ENCODE measurements at places on chromosomes 6 and 20.

- H3K4me1 ChIP-seq: peaks cover 28% of the 10 kb centered on the region
- peaks cover 19% of the 10 kb centered on the region for H3K36me3 ChIP-seq
- H3K4me3 ChIP-seq: peak within 1 kb of the TSS; percentile 99
Observed at GRCh38 chr20:407953-408842, at the start of gene RBCK1. RBCK1 (plus strand) TSS chr20:408299; CDS start chr20:408758, 459 bp downstream.

GRCh38 chr6:67736161-67736560, 898.9 kb upstream of the ADGRB3 start:
- H3K4me1 ChIP-seq: no peaks in the 10 kb centered on the region
- H3K4me3 ChIP-seq: no peak overlapping the region
- no peak for DNase-seq
- H3K27me3 ChIP-seq: no peaks in the 10 kb centered on the region
- H3K27ac ChIP-seq: no peak overlapping the region
- no peaks in the 10 kb centered on the region for H3K36me3 ChIP-seq

GRCh38 chr6:109770779-109771178, 79.7 kb downstream of the FIG4 start:
- H3K27ac ChIP-seq: no peak overlapping the region
- H3K4me1 ChIP-seq: peaks cover 28% of the 10 kb centered on the region
- no peaks in the 10 kb centered on the region for H3K27me3 ChIP-seq
- H3K4me3 ChIP-seq: no peak overlapping the region
- DNase-seq: no peak

DNA sequence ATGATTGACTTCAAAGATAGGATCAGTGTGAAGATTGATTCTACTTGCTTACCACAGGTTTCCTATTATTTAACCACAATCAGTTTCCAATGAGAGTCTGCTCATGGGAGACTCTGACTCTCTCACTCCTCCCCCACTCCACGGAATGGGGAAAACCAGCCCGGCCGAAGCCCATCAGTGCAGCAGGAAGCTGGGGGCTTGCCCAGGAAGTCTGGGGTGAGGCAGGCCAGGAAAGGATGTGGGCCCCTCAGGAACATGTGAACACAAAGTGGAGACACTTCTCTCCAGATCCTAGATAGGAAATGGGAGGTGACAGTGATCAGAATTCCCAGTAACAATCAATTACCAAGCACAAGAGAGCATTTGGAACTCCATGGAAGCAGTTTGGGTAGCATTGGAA, 144.2 kb downstream of the TTLL2 start:
- H3K27ac ChIP-seq: no peak overlapping the region
- peaks cover 31% of the 10 kb centered on the region for H3K27me3 ChIP-seq
- H3K36me3 ChIP-seq: no peaks in the 10 kb centered on the region
- no peak for DNase-seq
- no peak overlapping the region for H3K4me3 ChIP-seq

DNA sequence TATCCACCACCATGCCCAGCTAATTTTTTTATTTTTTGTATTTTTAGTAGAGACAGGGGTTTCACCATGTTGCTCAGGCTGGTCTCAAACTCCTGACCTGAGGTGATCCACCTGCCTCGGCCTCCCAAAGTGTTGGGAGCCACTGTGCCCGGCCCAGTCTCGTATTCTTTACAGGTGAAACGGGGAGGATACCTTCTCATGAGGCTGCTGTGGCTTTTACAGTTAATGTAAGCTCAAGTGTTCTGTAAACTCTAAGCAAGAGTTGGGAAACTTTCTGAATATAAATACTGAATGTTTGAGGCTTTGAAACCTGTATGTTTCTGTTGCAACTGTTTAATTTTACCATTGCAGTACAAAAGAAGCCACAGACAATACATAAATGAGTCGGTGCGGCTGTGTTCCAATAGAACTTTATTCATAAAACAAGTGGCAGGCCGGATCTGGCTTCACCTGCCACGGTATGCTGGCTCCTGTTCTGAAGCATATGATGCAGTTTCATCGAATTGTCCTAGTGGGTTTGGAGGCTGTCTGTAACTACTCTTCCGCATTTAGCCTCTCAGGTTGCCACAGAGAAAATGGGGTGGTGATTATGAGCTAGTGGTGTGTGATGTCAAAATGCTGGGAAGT, 192.5 kb upstream of the ZFP64 start:
- peaks cover 23% of the 10 kb centered on the region for H3K27me3 ChIP-seq
- no peak overlapping the region for H3K27ac ChIP-seq
- no peak for DNase-seq
- H3K4me3 ChIP-seq: no peak overlapping the region
- no peaks in the 10 kb centered on the region for H3K36me3 ChIP-seq

DNA sequence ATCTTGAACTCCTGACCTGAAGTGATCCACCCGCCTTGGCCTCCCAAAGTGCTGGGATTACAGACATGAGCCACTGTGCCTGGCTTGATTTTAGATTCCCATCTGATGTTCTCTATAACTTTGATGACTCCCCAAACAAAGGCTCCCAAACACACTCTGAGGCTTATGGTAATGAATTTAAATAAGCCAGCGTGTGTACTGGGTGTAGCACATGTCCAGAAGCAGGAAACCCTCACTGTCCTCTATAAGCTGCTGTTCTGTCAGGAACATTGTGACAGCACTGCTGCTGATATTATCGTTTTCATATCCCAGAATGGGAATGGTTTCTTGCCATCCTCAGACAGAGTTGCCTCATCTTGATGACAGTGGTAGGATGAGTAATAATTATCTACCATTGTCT, 54.1 kb upstream of the SALL4 start:
- H3K4me3 ChIP-seq: no peak overlapping the region
- no peaks in the 10 kb centered on the region for H3K36me3 ChIP-seq
- DNase-seq: no peak
- H3K4me1 ChIP-seq: peaks cover 12% of the 10 kb centered on the region
- no peaks in the 10 kb centered on the region for H3K27me3 ChIP-seq

GRCh38 chr20:43458422-43458924, 777 bp downstream of the SRSF6 start:
- no peak for DNase-seq
- no peaks in the 10 kb centered on the region for H3K27me3 ChIP-seq
- peak overlapping the region; percentile 99 for H3K4me3 ChIP-seq
- H3K36me3 ChIP-seq: peaks cover 47% of the 10 kb centered on the region
- H3K27ac ChIP-seq: peak overlapping the region; percentile 89
- peaks cover 9% of the 10 kb centered on the region for H3K4me1 ChIP-seq

GRCh38 chr6:155454471-155454870, 1.2 kb downstream of the NOX3 start:
- DNase-seq: no peak
- no peaks in the 10 kb centered on the region for H3K4me1 ChIP-seq
- H3K36me3 ChIP-seq: no peaks in the 10 kb centered on the region
- no peaks in the 10 kb centered on the region for H3K27me3 ChIP-seq
- H3K27ac ChIP-seq: no peak overlapping the region
- no peak overlapping the region for H3K4me3 ChIP-seq

DNA sequence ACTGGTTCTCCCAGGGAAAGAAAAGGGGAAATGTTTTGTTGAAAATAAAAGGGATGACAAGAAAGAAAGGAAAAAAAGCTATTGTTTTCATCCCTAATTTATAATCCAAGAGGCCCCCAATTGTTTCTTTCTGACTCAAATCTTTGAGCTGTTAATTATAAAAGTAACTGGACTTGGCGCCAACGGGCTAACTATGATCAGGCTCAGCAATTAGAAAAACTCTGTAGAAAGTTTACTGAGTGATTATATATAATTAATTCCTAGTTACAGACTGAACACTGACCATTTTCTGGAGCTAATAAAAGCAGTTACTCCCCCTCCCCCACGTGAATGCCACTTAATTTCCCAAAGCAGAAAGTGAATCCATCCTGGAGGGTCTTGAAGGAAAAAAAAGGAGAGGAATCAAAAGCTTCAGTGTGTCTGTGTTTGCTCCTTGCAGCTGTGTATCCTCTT, 3.2 kb downstream of the ZMYND8 start:
- H3K27ac ChIP-seq: peak overlapping the region; percentile 18
- no peaks in the 10 kb centered on the region for H3K27me3 ChIP-seq
- H3K36me3 ChIP-seq: no peaks in the 10 kb centered on the region
- H3K4me3 ChIP-seq: no peak overlapping the region

GRCh38 chr6:170156448-170157375, 134.2 kb downstream of the DLL1 start:
- H3K4me1 ChIP-seq: peaks cover 4% of the 10 kb centered on the region
- H3K27ac ChIP-seq: no peak overlapping the region
- no peak overlapping the region for H3K4me3 ChIP-seq
- no peak for DNase-seq
- no peaks in the 10 kb centered on the region for H3K36me3 ChIP-seq

GRCh38 chr6:22222469-22222868, 74.4 kb downstream of the PRL start:
- H3K4me1 ChIP-seq: peaks cover 36% of the 10 kb centered on the region
- H3K36me3 ChIP-seq: no peaks in the 10 kb centered on the region
- no peak for DNase-seq
- H3K27me3 ChIP-seq: no peaks in the 10 kb centered on the region

- peak; percentile 97 for DNase-seq
- peaks cover 3% of the 10 kb centered on the region for H3K27me3 ChIP-seq
- H3K27ac ChIP-seq: peak overlapping the region; percentile 51
- peaks cover 26% of the 10 kb centered on the region for H3K4me1 ChIP-seq
- H3K4me3 ChIP-seq: peak overlapping the region; percentile 17
- H3K36me3 ChIP-seq: no peaks in the 10 kb centered on the region
Observed at GRCh38 chr20:44747166-44748004, 1.7 kb downstream of the KCNK15 start.

- peak overlapping the region; percentile 8 for H3K4me3 ChIP-seq
- peak overlapping the region; percentile 88 for H3K27ac ChIP-seq
- DNase-seq: peak; percentile 98
- no peaks in the 10 kb centered on the region for H3K27me3 ChIP-seq
- H3K4me1 ChIP-seq: peaks cover 45% of the 10 kb centered on the region
Observed at GRCh38 chr6:20877008-20877937, 343.0 kb downstream of the CDKAL1 start.

DNA sequence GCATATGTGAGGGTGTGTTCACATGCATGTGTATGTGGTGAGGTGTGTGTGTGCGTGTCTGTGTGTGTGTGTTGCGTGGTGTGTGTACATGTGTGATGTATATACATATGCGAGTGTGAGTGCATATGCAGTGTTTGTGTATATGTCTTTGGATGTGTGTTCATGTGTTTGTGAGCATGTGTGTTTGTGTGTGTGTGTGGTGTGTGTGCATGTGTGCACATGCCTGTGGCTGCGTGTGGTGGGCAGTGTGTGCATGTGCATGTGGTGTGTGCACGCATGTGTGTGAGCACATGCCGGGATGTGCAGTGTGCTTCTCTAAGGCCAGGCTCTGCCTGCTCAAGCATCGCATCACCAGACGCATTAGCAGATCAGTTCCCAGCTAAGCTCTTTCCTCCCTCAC, 5.7 kb downstream of the THBS2 start:
- H3K36me3 ChIP-seq: no peaks in the 10 kb centered on the region
- H3K4me3 ChIP-seq: no peak overlapping the region
- peaks cover 3% of the 10 kb centered on the region for H3K4me1 ChIP-seq
- peaks cover 5% of the 10 kb centered on the region for H3K27me3 ChIP-seq

- no peak overlapping the region for H3K27ac ChIP-seq
- peaks cover 27% of the 10 kb centered on the region for H3K4me1 ChIP-seq
- no peak for DNase-seq
- no peaks in the 10 kb centered on the region for H3K27me3 ChIP-seq
- H3K4me3 ChIP-seq: no peak overlapping the region
Observed at GRCh38 chr6:3330199-3330598, 71.5 kb downstream of the PSMG4 start.

GRCh38 chr6:14149053-14149738, 31.6 kb downstream of the CD83 start:
- H3K4me1 ChIP-seq: no peaks in the 10 kb centered on the region
- DNase-seq: no peak
- H3K36me3 ChIP-seq: no peaks in the 10 kb centered on the region
- no peak overlapping the region for H3K4me3 ChIP-seq
- H3K27me3 ChIP-seq: no peaks in the 10 kb centered on the region

DNA sequence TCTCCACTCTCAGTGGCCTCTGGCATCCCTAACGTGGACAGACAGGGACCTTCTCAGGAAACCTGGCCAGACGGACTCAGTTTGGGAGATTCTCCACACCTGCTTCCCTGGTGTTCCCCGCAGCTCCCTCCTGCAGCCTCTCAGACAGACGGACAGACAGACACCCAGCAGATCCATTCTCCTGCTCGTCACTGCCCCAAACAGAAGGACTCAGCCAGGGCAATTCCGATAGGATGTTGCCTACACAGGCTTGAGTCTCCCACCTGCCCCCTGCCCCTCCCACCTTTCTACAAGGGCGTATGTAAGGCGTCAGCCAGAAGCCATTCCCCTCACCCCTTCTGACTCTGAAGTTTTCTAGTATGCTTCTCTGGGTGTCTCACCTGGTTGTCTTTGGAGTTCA, 428 bp downstream of the CCM2L start:
- no peak overlapping the region for H3K4me3 ChIP-seq
- peaks cover 32% of the 10 kb centered on the region for H3K27me3 ChIP-seq
- no peak for DNase-seq
- H3K27ac ChIP-seq: no peak overlapping the region
- no peaks in the 10 kb centered on the region for H3K36me3 ChIP-seq

GRCh38 chr20:37898233-37899104, 4.5 kb upstream of the VSTM2L start:
- H3K36me3 ChIP-seq: no peaks in the 10 kb centered on the region
- DNase-seq: no peak
- H3K27ac ChIP-seq: no peak overlapping the region
- no peak overlapping the region for H3K4me3 ChIP-seq
- no peaks in the 10 kb centered on the region for H3K4me1 ChIP-seq

DNA sequence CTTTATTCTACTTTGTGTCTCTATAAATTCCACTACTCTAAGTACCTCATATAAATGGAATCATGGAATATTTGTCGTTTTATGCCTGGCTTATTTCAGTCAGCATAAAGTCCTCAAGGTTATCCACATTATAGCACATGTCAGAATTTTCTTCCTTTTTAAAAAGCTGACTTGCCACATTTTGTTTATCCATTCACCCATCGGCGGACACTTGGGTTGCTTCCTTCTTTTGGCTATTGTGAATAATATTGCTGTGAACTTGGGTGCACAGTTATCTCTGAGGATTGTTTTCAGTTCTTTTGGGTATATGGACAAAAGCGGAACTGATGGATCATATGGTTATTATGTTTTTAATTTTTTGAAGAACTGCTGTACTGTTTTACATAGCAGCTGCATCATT, 39.1 kb upstream of the ME1 start:
- H3K36me3 ChIP-seq: no peaks in the 10 kb centered on the region
- H3K4me1 ChIP-seq: peaks cover 9% of the 10 kb centered on the region
- H3K4me3 ChIP-seq: no peak overlapping the region
- H3K27ac ChIP-seq: no peak overlapping the region
- no peak for DNase-seq
- H3K27me3 ChIP-seq: no peaks in the 10 kb centered on the region

GRCh38 chr6:148240461-148240840, 102.2 kb upstream of the SASH1 start:
- no peak overlapping the region for H3K4me3 ChIP-seq
- H3K36me3 ChIP-seq: no peaks in the 10 kb centered on the region
- no peaks in the 10 kb centered on the region for H3K27me3 ChIP-seq
- no peaks in the 10 kb centered on the region for H3K4me1 ChIP-seq

DNA sequence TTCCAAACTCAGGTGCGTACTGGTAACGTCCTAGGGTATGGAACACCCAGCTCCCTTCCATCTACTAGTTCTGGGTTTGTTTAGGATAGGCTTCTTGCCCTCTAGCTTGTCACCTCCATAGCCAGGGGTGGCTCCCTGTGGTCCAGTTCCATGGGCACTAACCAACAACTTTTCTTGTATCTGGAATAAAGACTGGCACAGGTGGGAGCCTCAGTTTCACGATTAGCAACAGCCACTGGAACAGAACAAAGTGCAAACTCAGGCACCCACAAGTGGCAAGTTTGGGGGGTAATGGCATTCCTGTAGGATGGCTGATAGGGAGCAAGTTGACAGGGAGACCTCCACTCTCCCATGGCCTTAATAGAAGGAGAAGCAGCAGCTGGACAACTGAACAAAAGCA, 5.6 kb upstream of the APMAP start:
- peaks cover 44% of the 10 kb centered on the region for H3K4me1 ChIP-seq
- no peak for DNase-seq
- no peaks in the 10 kb centered on the region for H3K36me3 ChIP-seq
- no peaks in the 10 kb centered on the region for H3K27me3 ChIP-seq
- H3K27ac ChIP-seq: no peak overlapping the region

Data from PC-3 (cell line).